ENCODE measurements at places on chromosomes 4 and X. TPM values are rescaled to one million over a fixed set of nuclear protein-coding genes. Genes with fewer than 3 reads are reported as not detected.

Gene SSX1
- total RNA-seq = 0.32 TPM

DNA sequence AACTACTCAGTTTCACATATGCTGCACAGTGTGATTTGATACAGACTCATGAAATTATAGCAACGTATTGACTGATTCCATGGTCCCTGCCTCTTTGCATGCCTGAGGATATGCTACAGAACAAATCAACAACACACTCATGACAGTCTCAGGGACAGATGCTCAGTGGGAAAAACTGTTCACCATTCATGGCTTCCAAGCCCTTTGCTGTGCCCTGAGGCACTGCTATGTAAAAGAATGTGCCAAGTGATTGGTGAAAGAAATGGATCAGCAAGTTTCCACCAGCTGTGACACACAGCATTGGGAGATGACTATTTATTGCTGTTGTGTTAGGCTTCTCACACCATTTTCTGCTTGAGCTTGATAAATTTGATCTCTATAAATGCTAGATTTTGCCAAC lies 825.6 kb upstream of the INTU start:
- DNase-seq = no peak

GRCh38 chr4:138063581-138063980 lies 178.6 kb downstream of the SLC7A11 start:
- DNase-seq = no peak

GRCh38 chr4:160414496-160414895 lies 1311.6 kb downstream of the RAPGEF2 start:
- no peak for DNase-seq

DNA sequence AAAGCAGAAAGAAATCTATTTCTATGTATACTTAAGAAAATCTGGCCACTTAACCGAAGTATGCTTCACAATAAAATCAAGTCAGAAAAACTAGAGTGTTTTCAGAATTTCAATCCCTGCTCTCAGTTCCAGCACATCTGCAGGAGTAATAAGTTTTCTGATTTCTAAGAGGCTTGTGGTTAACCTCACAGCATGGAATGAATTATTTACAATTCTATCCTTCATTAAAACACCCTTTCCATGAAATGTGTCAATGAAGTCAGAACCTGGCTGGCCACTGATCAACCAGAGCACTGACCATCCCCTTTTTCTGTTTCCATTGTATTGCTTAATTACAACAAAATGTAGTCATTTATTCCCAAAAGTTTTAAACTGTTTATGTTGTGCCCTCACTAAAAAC lies 781.4 kb upstream of the INTU start:
- no peak for DNase-seq

GRCh38 chrX:109357706-109358105 lies 124.2 kb downstream of the GUCY2F start:
- no peak for DNase-seq

Data from colonic mucosa (tissue), 4 donors.